Activated CD4-positive, alpha-beta T cell treated with anti-CD3 and anti-CD28 coated beads, Interleukin-2, amount 10 ng/mL, durations not matched to agents 24 days and 14 days (primary cell): ENCODE measurements at places on chromosomes 2 and 18. TPM values are rescaled to one million over a fixed set of nuclear protein-coding genes. Genes with fewer than 3 reads are reported as not detected.

GRCh38 chr2:235740821-235741220 is 247.0 kb downstream of the AGAP1 start:
- no peaks in the 10 kb centered on the region for H3K27me3 ChIP-seq
- no peak overlapping the region for H3K27ac ChIP-seq
- H3K4me3 ChIP-seq = no peak overlapping the region
- no peaks in the 10 kb centered on the region for H3K4me1 ChIP-seq
- H3K36me3 ChIP-seq = no peaks in the 10 kb centered on the region

Gene ETAA1
- 10.8 and 12.0 TPM in 2 replicates for total RNA-seq

Gene RNF152
- 0.37 and 0.92 TPM in 2 replicates for total RNA-seq

DNA sequence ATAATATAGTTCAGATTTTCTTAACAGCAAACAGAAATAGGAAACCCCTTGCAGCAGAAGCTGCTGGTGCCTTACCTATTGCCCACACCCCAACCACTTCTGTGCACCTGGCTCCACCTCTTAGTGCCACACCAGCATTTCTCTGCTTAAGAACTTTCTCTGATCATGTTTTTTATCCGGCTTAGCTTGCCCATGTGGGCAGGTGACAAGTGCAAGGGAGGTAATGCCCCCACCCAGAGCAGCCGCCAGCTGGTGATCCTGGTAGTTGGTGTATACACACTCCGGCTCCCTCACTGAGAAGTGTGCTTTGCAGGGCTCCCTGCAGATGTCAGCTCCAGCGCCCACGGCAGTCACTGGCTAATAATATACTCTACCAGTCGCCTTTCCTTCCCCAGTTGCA is 126.3 kb downstream of the ALPK2 start:
- peaks cover 6% of the 10 kb centered on the region for H3K27me3 ChIP-seq
- H3K27ac ChIP-seq = no peak overlapping the region
- peaks cover 5% of the 10 kb centered on the region for H3K4me1 ChIP-seq
- H3K4me3 ChIP-seq = no peak overlapping the region

Gene TMEM247
- total RNA-seq = not detected in 2 replicates

Gene KATNAL2
- 0.40 TPM in 1 of 2 replicates, not detected in the other for total RNA-seq

Gene EFR3B
- total RNA-seq = 0.09 and 0.12 TPM in 2 replicates

Gene STARD6
- not detected in 2 replicates for total RNA-seq

Gene LNPK
- 46.3 and 47.8 TPM in 2 replicates for total RNA-seq

- peak; percentile 93 for DNase-seq
- H3K27me3 ChIP-seq = no peaks in the 10 kb centered on the region
- peak overlapping the region; percentile 87 for H3K27ac ChIP-seq
- peaks cover 6% of the 10 kb centered on the region for H3K36me3 ChIP-seq
- H3K4me3 ChIP-seq = peak overlapping the region; percentile 95
- peaks cover 57% of the 10 kb centered on the region for H3K4me1 ChIP-seq
Observed at GRCh38 chr2:54557601-54558187, 101.6 kb downstream of the SPTBN1 start.

DNA sequence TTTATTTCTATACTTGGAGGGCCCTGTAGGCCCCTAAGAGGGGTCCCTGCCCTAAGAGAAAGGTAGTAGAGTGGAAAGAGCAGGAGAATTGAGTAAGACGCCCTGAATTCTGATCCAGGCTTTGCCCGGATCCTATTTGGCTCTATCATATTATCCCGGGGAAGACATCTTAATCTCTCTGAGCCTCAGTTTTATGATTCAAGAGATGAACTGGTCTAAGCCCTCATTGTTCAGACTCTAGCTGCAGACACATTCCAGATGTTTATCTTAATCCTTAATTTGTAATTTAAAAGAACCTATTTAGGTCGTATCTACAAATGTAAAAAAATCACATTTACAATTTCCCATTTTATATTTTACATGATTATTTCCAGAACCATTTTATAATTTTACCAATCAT is 220.1 kb downstream of the AGPS start:
- H3K4me1 ChIP-seq = no peaks in the 10 kb centered on the region
- no peaks in the 10 kb centered on the region for H3K36me3 ChIP-seq
- DNase-seq = no peak

DNA sequence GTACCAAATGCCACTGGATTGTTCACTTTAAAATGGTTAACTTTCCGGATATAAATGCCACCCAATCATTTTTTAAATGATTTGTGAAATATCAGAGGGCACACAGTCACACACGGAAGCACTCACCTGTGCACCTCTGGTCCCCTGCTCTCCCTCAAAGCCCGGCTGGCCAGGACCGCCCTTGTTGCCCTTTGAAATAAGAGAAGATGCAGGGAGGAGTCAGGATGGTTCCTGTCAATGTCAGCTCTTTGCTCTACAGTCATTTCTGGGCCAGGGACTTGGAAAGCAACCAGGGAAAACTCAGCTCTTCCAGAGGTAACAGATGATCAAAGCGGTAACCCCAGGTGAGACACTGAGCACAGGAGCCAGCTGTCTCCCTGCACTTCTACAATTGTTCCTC is 60.7 kb downstream of the COL6A3 start:
- no peaks in the 10 kb centered on the region for H3K36me3 ChIP-seq
- no peaks in the 10 kb centered on the region for H3K4me1 ChIP-seq
- DNase-seq = no peak

Gene MCM6
- 196 and 197 TPM in 2 replicates for total RNA-seq

DNA sequence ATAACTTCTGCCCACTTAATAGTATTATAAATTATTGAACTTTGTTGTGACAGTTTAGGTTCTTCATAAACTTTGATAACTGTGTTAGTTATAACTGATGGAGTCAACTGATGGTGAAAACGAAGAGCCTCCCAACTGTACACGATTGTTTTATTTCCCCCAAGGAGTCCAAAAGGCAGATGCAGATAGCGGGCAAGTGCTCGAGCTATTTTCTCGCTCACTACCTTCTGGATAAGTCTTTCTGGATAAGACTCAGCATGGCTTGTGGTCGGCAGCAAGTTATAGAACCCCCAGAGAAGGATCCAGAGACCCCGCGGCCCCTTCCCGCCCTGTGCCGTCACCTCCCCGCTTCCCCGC is 517 bp downstream of the GCFC2 start:
- peak overlapping the region; percentile 98 for H3K27ac ChIP-seq
- peaks cover 22% of the 10 kb centered on the region for H3K4me1 ChIP-seq
- peaks cover 13% of the 10 kb centered on the region for H3K36me3 ChIP-seq
- peaks cover 4% of the 10 kb centered on the region for H3K27me3 ChIP-seq
- DNase-seq = no peak

Gene VWC2L
- not detected in 2 replicates for total RNA-seq

- H3K4me3 ChIP-seq = no peak overlapping the region
- no peak for DNase-seq
- no peaks in the 10 kb centered on the region for H3K4me1 ChIP-seq
- no peak overlapping the region for H3K27ac ChIP-seq
- H3K27me3 ChIP-seq = no peaks in the 10 kb centered on the region
- no peaks in the 10 kb centered on the region for H3K36me3 ChIP-seq
Observed at GRCh38 chr2:148122788-148123187, 101.9 kb downstream of the MBD5 start.

GRCh38 chr2:120793682-120794403 is 58.2 kb downstream of the GLI2 start:
- no peaks in the 10 kb centered on the region for H3K4me1 ChIP-seq
- DNase-seq = no peak
- no peaks in the 10 kb centered on the region for H3K36me3 ChIP-seq
- no peak overlapping the region for H3K27ac ChIP-seq

DNA sequence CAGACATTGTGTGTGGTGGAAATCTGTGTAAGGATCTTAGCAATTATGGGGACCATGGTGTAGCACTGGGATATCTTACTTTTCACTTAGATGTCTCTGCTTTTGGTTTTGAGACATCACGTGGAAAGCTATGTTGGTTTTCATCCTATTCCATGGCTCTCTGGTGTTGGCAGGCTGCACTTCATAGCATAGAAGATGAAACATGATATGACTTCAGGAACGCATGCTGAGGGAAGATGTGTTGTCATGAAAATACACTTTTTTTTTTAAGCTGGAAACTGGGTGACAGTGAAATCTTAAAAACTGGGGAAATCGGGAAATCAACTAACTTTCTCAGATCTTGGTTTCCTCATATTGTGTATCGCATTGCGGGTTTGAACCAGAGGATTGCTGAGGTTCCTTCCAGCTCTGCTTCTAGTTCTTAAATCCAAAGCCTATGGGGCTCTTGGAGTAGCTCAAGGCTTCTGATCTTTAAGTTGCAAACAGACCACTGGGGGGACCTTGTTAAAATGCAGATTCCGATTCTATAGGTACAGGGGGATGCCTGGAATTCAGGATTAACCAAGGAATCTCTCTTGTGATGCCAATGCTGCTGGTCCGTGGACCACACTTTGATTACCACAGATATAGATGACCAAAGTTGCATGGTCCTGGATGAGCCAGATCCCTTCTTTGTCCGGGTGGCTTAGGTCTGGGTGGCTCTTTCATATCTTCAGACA is 160.7 kb downstream of the SH3RF3 start:
- no peak for DNase-seq
- H3K4me3 ChIP-seq = no peak overlapping the region

DNA sequence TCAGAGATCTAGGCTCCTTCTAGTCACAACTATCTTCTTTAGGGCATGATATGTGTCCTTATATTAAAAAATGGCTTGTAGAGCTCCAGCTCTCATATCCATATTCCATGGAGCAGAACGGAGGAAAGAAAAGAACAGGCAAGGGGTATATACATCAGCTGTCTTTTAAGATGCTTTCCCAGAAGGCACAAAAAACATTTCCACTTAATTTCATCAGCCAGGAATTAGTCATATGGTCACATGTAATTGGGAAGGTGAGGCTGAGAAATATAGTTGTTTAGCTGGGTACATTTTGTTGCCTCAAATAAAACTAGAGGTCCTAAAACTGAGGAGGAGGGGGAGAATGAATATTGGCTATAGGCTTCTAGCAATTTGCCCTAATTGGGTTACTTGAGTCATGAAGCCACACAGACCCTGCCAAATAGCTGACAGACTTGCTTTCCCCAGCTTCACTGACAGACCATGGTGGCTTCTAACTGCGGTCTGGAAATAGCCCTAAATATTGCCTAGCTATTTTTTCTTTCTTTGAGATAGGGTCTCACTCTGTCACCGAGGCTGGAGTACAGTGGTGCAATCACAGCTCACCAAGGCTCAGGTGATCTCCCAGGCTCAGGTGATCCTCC is 20.0 kb downstream of the MAIP1 start:
- peaks cover 23% of the 10 kb centered on the region for H3K4me1 ChIP-seq
- no peak overlapping the region for H3K27ac ChIP-seq
- H3K36me3 ChIP-seq = peaks cover 9% of the 10 kb centered on the region
- H3K27me3 ChIP-seq = no peaks in the 10 kb centered on the region
- no peak overlapping the region for H3K4me3 ChIP-seq

DNA sequence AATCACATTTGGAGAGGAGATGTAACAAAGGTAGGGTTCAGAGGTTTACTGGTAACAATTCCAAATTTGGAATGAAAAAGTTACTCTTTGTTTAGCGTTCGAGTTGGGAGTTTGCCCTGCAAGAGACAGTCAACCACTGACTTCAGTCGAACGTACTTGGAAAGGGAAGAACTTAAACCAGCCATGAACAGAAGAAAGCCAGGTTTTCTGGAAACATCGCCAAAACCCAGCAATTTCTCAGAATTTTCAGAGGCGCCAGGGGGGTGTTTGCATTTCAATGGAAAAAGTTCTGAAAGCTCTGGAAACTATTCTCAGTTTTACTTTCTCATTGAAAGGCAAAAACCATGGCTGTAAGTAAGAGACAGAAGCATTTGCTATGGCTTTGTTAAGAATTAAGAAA is 28.5 kb upstream of the AQP4 start:
- no peak overlapping the region for H3K27ac ChIP-seq
- DNase-seq = no peak
- no peaks in the 10 kb centered on the region for H3K27me3 ChIP-seq
- no peaks in the 10 kb centered on the region for H3K36me3 ChIP-seq
- no peaks in the 10 kb centered on the region for H3K4me1 ChIP-seq

DNA sequence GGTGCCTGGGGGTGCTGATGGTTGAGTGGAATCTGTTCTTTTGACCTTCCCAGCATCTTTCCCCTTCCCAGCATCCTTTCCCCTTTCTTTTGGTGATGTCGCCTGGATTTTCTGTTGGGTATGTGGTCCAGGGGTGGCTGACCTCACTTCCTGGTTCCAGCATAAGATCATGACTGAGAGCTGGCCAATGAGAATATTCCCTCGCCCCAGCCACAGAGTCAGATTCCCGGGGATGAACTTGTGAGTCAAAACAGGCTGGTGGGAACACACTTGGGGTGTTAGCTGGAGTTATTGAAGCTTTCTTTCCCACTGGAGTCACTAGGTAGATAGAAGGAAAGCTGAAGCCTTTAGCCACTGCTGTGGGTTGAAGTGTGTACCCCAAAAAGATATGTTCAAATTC is 28.0 kb upstream of the FOSL2 start:
- peaks cover 63% of the 10 kb centered on the region for H3K4me1 ChIP-seq
- no peaks in the 10 kb centered on the region for H3K36me3 ChIP-seq
- no peak overlapping the region for H3K4me3 ChIP-seq
- H3K27me3 ChIP-seq = peaks cover 9% of the 10 kb centered on the region

GRCh38 chr18:58058720-58059119 is 14.7 kb downstream of the NEDD4L start:
- no peak for DNase-seq
- H3K4me1 ChIP-seq = no peaks in the 10 kb centered on the region
- H3K4me3 ChIP-seq = no peak overlapping the region
- H3K27ac ChIP-seq = no peak overlapping the region

Gene PSD4
- total RNA-seq = 268 and 278 TPM in 2 replicates

Gene ACMSD
- not detected in 2 replicates for total RNA-seq

Gene NAT8
- total RNA-seq = not detected in 2 replicates

GRCh38 chr2:20592106-20593071 is 58.5 kb downstream of the HS1BP3 start:
- no peak for DNase-seq
- H3K4me3 ChIP-seq = no peak overlapping the region
- no peaks in the 10 kb centered on the region for H3K27me3 ChIP-seq
- H3K4me1 ChIP-seq = peaks cover 10% of the 10 kb centered on the region
